ENCODE measurements at places on chromosomes 13 and 19.
A peak's percentile ranks its signal among the peaks of the same experiment; 100 is the strongest.

- no peak for DNase-seq
Measured at GRCh38 chr19:21022996-21023395, 2.5 kb downstream of the ZNF430 start.

DNA sequence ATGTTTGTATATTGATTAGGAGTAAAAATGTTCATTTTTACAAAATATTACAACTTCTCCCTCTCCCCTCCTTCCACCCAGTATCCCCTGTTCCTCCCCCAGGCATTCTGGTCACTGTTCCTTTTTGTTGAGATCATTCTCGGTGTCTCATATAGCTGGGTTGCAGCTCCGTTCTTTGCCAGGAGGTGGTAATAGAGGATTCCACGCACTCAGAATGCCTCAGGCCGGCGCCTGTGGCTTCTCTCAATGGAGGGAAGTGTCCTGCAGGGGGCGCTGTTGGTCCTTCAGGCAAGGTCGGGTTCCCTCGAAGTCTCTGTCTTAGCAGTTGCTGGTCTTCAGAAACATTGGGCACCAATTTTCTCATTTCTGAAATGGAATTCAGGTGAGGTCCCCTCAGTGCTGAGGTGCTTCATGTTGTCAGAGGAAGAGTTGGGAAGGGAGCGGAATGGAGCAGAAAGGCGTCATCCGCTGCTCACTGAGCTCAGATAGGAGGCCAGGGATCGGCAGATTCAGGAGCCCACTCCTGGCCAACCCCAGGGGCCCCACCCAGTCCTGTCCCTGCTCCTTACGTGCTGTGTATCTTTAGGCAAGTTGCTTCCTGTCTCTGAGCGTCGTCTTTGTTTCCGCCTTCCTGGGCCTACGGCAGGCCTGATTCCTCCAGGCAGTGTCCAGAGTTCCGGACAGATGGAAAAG is 10.3 kb upstream of the GARIN5A start:
- no peak for DNase-seq

DNA sequence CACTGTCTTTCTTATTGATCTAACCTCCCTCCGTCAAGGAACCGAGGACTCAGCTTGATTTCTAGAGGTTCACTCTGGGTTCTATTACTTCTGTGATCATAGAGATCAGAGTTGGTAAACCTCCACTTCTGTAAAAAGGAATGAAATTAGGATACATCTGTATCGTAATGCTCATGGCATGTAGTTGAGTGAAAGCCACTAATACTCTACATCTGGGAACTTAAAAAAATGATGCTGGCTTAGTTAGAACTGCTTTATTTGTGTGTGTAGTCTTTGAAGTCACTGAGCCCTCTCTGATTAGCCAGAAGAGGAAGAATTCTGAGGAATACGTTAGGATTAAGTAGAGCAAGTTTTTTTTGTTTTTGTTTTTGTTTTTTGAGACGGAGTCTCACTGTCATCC is 140.8 kb downstream of the GGACT start:
- DNase-seq = no peak

DNA sequence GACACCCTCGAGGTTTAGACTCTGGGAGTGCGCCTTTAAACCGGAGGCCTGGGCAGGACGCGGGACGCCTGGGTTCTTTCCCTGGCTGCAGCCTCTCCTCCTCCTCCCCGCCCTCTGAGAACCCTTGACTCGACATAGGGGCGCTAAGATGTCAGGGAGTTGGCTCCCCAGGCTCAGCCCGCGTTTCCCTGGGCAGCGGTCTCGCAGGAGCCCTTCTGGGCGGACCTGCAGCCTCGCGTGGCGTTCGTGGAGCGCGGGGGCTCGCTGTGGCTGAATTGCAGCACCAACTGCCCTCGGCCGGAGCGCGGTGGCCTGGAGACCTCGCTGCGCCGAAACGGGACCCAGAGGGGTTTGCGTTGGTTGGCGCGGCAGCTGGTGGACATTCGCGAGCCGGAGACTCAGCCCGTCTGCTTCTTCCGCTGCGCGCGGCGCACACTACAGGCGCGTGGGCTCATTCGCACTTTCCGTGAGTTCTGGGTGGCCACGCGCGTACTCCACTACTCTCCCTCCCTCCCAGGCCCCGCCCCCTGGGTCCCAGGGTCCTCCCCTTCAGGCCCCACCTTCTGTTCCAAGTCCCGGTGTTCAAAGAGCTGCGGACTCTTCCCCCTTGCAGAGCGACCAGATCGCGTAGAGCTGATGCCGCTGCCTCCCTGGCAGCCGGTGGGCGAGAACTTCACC is 1.3 kb downstream of the ICAM5 start:
- no peak for DNase-seq

- DNase-seq = peak; percentile 49
Measured at GRCh38 chr19:42313096-42313839, at the start of gene TMEM145. TMEM145 (plus strand) TSS chr19:42313309; CDS start chr19:42313377, 68 bp downstream.

GRCh38 chr13:73216381-73216831 is 157.6 kb downstream of the KLF5 start:
- DNase-seq = no peak

DNA sequence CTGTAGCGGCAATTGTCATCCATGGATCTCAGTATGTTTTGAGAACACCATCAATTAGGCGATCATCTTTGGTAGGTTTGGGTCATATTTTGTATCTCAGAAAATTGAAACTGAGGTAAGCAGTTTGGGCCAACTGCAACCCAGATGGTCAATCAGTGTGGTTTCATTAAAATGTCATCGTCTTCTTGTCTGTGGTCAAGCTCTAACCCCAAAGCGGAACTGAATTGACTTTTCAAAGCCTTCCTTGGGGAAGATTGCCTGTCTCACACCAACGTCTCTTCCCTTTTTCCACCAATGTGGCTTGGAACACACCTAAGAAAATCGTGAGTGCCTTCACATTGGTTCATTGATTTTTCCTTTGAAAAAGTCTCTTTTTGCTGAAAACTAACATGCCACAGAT is 56.3 kb upstream of the UBAC2 start:
- no peak for DNase-seq

DNA sequence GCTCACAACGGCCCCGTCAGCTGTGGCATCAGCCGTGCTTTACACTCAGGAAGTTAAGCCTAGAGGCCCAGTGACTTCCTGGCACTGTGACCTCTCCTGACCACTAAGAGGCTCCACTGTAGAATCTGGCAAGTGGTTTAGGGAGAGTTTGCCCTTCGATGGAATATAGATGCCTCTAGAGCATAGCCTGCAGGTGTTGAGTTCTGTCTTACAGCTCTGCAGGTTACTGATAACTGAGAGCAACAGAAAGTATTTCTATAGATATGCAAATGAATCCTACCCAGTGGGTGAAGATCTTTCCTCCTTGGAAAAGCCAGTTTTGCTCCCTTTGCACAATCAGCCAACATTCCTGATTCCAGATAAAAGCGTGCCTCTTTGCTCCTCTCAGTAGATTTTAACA is 35.8 kb downstream of the ATP12A start:
- no peak for DNase-seq

DNA sequence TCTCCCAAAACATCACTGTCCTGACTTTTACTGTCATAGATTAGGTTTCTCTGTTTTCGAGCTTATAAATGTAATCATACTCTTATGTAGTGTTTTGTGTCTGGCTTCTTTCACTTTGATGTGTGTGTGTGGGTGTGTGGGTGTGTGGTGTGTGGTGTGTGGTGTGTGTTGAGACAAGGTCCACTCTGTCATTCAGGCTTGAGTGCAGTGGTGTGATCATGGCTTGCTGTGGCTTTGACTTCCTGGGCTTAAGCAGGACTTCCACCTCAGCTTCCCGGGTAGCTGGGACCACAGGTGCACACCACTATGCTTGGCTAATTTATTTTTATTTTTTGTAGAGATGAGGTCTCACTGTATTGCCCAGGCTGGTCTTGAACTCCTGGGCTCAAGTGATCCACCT is 59.6 kb downstream of the PDS5B start:
- DNase-seq = no peak

GRCh38 chr19:43362179-43362578 is 8.7 kb downstream of the CD177 start:
- DNase-seq = no peak

- no peak for DNase-seq
Measured at GRCh38 chr19:10706990-10707389, 5.8 kb downstream of the QTRT1 start.

DNA sequence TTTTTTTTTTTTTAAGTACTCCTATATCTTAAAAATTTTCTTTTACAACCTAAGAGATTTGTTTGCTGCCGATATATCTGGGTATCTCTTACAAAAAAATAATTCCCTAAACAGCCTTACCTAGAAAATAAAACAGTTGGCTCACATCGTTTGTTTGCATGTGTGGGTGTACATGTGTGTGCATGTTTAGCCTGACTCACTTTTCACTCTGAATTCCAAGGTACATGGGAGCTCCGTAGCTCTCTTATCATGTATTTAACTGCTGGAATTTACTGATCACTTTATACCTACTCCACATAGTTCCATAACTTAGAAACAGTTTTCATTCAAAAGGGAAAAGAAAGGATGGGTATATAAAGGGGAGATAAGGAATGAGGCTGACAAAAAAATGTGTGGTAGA is 616.5 kb downstream of the GPC6 start:
- DNase-seq = no peak

DNA sequence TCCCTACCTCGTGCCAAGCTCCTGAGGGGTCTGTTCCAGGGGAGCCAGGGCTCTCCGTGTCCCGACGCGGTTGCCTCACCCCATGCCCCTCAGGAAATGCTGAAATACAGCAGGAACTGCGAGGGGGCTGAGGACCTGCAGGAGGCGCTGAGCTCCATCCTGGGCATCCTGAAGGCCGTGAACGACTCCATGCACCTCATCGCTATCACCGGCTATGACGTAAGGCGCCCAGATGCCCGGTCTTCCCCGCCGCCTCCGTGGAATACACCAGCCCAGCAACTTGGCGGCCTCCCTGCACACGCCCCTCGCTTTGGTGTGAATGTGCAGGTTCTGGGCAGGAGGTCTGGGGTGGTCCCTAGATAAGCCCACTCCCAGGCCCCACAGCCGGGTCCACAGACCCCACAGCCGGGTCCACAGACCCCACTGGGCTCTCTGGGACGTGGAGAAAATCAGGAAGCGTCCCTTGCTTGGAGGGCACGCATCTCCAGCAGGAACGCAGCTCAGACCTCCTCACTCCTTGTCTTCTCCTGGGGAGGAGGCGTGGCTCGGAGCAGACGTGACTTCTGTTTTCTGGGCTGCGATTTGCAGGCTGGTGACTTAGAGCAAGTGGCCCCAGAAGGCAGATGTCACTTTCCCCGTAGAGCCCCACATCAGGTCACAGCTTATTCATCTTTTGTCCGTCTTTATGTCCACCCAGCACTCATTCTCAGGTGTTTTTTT is 19.4 kb upstream of the F7 start:
- no peak for DNase-seq

DNA sequence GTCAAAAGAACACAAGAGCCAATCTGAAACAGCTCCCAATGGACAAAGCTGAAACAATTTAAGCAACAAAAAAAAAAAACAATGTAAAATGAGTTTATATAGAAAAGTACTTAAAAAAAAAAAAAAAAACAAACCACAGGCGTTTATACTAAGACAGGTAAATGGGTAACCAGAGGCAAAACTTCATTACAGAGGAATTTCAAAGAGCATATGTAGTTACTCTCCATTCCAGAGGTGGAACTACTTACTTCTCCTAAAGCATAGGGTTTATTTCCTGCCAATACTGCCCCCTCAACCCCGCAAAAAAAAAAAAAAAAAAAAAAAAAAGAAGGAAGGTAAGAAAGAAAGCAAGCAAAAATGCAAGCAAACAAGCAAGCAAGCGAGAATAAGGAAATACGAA is 132.9 kb downstream of the LIG4 start:
- DNase-seq = no peak

DNA sequence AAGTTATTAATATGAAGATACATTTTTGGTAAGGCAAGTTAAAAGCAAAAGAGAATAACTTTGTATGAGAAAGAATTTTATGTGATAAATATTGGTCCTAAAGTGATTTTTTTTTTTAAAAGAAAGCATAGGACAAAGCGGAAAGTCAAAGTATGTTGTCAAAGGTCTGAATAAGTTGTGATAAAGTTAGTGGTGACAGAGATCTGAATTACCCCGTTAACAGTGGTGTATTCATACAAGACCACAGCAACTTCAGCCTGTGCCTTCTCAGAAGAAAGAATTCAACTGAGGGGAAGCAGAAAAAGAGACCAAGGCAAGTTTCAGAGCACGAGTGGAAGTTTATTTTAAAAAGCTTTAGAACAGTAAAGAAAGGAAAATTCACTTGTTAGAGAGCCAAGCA is 19.0 kb upstream of the ZNF566 start:
- no peak for DNase-seq

DNA sequence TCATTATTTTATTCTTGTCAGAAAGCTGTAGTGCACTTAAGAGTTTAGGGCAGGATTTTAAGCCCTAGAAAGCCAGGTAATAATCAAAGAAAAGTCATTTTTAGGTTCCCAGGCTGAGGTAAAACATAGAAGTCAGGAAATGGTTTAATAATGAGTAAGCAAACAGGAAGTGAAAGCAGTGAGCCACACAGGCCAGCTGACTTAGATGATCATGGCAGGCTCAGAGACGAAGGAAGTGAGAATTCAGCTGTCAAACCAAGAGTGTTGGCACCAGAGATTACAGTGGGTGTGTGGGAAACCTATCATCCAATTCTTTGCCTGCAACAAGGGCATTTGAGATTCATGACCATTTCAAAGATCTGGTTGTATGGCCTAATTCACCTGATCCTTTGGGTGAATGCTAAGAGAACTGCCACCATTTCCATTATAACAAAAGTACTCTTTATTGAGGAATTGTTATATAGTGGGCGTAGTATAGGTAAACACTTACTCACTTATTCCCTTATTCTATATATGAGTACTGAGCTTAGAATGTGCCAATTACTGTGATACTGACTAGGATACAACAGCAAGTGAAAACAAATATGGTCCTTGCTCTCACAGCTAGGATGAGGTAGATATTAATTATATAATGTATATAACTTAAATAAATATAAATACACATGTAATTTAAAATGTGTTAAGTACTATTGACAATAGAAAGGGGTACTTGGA is 103.7 kb upstream of the EDNRB start:
- no peak for DNase-seq

DNA sequence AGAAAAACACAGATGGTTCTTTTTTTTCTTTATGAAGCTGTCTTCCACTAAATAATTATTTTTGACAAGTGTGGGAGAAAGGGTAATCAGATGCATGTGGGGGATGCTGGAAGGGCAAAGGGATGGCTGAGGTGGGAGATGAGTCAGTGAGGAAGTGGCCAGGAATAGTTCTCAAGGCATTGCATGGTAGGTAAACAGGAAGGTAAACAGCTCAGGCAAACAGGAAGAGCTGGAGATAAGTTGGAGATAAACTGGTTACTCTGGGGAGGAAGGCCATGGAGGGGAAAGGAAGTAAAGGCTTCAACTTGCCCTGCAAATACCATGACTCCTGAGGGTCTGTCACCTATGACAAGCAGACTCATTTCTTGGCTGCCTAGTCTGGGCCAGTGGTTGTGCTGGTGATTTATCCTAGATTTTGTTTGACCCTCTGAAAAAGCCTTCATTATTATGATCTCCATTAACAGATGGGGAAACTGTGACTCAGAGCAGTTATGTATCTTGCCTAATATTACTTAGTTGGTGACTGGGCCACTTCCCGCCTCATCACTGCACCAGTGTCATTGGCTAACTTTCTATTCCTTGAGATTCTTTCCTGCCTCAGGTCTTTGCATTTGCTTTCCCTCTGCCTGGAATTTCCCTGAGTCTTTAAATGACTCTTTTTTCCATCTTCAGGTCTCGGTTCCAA is 17.1 kb downstream of the ACTL9 start:
- DNase-seq = no peak
